ENCODE measurements at places on chromosomes 3 and 15.

- DNase-seq = no peak
These were observed 10.3 kb upstream of the DIPK2A start for GRCh38 chr3:143961342-143961741.

DNA sequence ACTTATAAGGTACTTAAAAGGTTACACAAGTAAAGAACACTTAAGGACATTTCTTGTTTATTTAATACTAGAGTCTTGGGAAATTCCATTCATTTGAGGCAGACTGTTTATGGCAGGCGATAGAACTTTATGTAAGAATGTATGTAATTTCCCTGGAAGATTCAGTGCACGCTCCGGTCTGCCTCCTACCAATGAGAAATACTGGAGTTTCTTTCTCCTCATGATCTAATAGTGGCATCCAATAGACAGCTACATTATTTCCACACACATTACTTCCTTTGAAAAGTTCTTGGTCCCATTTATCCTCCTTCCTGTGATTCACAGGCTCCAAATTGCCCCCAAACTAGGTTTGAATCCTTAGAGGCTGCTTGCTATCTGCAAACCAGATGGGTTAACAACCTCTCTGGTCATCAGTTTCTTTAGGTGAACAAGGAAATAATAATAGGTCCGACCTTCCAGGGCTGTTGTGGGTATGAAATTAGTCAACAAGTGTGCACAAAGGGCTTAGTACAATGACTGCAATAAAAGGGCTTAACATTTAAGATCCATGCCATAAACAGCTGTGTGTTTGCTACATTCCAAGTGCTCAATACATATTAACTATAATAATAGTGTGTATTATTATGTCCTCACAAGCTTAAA is 30.7 kb downstream of the EIF4E3 start:
- DNase-seq = no peak

DNA sequence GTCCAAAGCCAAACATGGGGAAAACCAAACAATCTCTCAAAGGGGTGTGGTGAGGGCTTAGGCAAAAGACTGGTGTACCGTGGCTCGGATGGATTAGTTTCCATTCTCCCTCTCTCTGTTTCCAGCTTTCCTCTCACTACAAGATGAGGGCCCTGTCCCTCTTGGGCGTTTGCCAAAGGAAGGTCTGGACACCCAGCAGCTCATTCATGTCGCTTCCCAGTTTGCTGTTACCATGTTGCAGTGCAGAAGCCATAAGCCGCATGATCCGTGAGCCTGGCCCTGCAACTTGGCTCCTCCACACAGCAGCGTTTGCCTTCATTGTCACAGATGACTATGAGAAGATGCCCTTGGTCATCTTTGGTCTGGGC is 92.2 kb downstream of the APBA2 start:
- DNase-seq = no peak

DNA sequence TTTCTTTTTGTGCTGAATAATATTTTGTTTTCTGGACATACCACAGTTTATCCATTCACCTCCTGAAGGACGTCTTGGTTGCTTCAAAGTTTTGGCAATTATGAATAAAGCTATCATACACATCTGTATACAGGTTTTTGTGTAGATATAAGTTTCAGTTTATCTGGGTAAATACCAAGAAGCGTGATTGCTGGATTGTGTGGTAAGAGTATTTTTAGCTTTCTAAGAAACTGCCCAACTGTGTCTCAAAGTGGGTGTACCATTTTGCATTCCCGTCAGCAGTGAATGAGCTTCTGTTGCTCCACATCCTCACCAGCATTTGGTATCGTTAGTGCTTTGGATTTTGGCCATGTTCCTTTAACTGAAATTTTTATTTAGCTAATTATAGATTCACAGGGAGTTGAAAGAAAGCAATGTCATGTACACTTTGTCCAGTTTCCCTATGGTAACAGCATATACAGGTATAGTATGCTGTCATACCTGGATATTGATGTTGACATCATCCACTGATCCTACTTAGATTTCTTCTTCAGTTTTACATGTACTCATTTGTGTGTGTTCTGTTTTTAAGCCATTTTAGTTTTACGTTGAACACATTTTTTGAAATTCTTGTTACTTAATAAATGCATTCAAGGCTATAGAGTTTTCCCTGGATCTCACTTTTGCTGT is 11.9 kb downstream of the ARID3B start:
- DNase-seq = peak; percentile 41

- DNase-seq = no peak
These were observed 34.8 kb upstream of the CFAP20DC start for GRCh38 chr3:59084583-59084982.
